ENCODE measurements at places on chromosomes 1 and 21.
A peak's percentile ranks its signal among the peaks of the same experiment; 100 is the strongest.

GRCh38 chr1:30754684-30755171 lies 2.8 kb downstream of the LAPTM5 start:
- DNase-seq = no peak

DNA sequence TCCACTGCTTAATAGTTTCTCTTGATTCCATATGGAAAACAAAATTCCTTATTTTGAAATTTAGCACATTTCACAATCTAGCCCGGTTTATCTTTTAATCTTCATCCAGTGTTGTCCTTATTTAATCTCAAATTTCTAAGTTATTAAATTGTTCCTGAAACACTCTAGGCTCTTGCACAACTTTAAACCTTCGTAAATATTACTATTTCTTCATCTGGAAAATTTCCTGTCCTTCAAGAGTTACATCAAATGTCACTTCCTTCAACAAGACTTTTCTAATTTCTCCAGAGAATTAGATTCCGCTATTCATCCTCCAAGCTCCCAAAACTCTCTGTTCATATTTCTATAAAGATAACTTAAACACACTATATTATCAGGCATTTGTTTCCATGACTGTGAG lies 6.5 kb downstream of the FMO5 start:
- no peak for DNase-seq

- DNase-seq = no peak
Observed at GRCh38 chr1:40049725-40050124, 9.2 kb downstream of the CAP1 start.

GRCh38 chr1:20538760-20539551 lies 13.4 kb upstream of the FAM43B start:
- no peak for DNase-seq

DNA sequence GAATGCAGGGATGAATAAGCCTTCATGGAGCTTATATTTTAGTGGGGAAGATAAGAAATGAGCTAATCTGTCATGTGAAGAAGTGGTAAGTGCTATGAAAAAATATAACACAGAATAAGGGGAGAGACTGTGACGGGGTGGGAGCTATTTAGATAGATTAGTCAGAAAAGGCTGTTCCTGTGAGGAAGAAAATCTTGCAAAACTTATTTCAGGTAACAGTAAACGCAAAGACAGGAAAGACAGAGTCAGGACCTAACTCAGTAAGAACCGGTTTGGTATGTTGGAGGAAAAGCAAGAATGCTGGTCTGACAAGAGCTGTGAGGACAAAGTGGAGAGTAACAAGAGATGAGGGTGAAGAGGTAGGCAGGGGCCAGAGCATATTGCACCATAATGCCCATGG lies 22.0 kb downstream of the GNAI3 start:
- no peak for DNase-seq

GRCh38 chr1:24107462-24108138 lies 4.3 kb downstream of the MYOM3 start:
- no peak for DNase-seq

- DNase-seq = no peak
Observed at GRCh38 chr21:43810505-43811261, 21.3 kb downstream of the RRP1 start.

DNA sequence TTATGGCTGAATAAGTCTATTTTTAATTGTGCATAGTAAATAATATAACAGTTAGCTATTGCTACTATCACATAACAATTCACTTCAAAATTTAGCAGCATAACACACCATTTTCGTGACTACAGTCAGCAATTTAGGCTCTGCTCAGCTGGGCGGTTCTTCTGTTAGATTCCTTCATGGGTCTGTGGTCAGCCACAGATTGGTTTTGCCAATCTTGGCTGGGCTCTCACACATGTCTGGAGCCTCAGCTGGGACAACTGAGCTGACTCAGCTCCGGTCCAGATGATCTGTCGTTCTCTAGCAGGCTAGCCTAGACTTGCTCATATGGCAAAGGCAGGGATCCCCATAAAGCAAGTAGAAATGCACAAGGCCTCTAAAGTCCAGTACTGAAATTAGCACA lies 15.1 kb upstream of the CDC42BPA start:
- no peak for DNase-seq

DNA sequence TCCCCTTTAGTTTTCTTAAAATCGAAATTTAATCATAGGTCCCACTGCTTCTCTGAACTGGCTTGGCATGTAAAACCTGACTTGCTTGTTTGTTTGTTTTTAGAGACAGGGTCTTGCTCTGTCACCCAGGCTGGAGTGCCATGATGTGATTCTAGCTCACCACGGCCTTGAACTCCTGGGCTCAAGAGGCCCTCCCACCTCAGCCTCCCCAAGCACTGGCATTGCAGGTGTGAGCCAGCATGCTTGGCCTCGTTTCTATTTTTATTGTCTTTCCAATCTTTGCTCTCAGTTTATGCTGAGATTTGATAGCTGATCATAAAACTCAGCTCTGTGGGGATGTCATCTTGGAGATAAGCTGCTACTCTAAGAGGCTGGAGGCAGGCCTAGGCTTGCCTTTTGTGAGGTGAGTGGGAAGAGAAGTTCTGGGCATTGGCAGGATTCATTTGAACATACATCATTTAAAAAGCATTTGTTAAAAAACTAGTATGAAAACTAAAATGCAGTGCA lies 51.5 kb upstream of the GCLM start:
- DNase-seq = no peak

- no peak for DNase-seq
Observed at GRCh38 chr1:5720484-5720883, 271.7 kb downstream of the NPHP4 start.

DNA sequence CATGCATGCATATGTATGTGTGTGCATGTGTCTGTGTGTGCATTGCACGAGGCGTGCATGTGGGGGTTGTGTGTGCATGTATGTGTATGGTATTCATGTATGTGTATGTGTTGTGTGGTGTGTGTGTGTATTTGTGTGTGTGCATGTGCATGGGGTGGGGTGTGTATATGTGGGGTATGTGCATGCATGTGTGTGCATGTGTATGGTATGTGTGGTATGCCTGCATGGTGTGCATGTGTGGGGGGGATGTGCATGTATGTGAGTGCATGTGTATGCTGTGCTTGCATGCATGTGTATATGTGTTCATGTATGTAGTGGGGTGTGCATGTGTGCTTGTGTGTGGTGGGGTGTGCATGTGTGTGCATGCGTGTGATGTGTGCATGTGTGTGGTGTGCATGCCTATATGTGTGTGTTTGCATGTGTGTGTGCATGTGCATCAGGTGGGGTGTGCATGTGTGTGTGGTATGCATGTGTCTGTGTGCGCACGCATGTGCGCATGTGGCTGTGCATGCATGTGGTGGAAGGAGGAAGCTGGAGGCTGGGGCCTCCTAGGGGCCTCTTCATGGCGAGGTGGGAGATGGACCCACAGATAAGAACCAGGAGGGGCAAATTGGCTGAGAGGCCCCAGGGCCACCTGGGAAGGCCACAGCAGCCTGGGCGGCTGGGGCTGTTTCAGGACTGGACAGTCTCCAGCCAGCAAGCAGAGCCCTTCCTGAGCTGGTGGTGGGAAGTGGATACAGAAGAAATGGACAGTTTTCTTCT lies 35.9 kb upstream of the ARF1 start:
- DNase-seq = no peak

GRCh38 chr21:46608672-46609111 lies 3.8 kb upstream of the S100B start:
- DNase-seq = no peak

DNA sequence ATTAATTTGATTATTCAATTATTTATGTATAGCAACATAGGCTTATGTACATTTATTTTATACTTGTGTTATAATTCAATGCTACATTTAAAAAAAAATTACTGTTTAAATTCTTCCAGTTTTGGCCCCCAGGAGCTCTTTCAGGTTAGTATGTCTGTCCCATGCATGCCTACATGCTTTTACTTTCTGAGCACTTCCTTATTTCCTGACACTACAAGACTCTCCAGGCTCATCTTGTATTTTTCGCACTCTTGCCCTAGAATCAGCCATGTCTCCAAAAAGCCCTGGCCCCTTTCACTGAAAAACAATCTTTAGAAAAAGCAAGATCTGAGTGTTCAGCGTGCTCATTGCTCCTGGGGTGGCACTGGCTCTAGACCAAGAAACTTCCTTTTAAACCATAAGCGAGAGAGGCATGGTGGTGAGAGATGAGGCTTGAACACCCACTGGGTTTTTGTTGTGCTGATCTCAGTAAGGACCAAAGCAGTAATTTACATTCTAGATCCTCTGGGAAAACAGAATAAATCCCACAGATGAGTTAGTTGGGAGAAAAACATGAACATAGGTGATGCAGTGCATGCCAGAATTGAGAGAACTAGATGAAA lies 95.0 kb downstream of the SLC30A10 start:
- DNase-seq = no peak

DNA sequence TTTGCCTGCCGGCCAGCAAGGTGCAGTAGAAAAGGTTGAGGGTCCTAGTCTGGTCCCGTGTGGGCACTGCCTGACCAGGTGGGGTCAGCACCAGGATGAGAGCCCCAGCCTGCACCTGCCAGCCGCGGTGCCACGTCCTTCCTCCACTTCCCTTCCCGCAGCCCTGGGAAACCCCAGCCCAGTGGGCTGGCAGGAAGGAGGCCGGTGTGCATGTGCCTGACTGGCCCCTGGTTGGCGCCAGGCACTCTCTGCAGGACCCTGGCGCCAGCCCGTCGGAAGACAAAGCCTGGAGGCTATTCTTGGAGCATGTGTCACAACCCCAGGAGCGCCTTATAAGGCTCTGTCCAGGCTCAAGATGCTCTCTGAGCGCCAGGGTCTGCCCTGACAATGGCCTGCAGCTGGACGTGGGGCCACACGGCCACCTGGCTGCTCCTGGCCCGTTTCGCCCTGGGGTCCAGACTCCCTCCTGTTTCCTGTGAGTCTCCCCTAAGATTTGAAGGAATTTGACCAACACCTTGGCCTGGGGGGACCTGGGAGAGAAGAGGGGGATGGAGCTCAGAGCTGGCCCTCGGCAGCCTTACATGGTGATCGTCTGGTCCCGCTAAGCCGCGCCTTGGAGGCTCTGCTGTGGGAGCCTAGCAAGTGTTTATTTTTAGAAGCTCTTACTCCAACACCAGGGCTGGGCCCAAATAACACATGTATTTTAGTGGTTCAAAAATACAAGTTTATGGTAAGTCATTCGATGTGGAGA lies 31.9 kb upstream of the POFUT2 start:
- peak; percentile 59 for DNase-seq

GRCh38 chr1:162691999-162692575 lies 59.8 kb downstream of the DDR2 start:
- DNase-seq = no peak

DNA sequence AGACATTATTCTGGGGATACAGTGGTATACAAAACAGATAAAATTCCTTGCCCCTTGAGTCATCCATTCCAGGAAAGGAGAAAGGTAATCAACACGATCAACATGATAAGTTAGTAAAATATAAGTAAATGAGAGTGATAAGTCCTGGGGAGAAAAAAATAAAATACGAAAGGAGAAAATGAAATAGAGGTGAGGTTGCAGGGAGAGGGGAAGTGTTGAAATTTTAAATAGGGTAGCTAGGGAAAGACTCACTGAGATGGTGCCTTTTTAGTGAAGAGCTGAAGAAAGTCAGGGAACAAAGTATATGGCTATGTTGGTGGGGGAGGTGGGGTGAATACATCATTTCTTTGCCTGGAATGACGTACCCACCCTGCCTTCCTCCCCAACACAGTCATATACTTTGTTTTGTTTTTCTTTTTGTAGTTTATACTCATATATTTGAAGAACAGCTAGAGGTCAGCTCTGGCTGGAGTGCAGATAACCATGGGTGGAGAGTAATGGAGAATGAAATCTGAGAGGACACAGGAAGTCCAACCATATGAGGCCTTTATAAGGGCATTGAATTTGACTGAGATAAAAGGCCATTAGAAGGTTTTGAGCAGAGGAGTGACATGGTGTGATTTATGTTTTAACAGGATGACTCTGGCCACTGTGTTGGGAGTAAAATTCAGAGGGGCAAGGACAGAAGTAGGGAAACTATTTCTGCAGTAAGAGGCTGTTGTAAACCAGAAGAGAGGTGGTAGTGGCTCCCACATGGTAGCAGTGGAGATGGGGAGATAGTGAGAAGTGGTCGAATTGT lies 54.8 kb downstream of the OSBPL9 start:
- no peak for DNase-seq

- no peak for DNase-seq
Observed at GRCh38 chr1:37068897-37069296, 34.6 kb upstream of the GRIK3 start.

- no peak for DNase-seq
Observed at GRCh38 chr1:200896531-200897196, 2.0 kb downstream of the INAVA start.

GRCh38 chr1:248288391-248288790 lies 10.6 kb upstream of the OR2T33 start:
- DNase-seq = no peak

GRCh38 chr1:41365772-41366454 lies 4.7 kb downstream of the FOXO6 start:
- DNase-seq = no peak

DNA sequence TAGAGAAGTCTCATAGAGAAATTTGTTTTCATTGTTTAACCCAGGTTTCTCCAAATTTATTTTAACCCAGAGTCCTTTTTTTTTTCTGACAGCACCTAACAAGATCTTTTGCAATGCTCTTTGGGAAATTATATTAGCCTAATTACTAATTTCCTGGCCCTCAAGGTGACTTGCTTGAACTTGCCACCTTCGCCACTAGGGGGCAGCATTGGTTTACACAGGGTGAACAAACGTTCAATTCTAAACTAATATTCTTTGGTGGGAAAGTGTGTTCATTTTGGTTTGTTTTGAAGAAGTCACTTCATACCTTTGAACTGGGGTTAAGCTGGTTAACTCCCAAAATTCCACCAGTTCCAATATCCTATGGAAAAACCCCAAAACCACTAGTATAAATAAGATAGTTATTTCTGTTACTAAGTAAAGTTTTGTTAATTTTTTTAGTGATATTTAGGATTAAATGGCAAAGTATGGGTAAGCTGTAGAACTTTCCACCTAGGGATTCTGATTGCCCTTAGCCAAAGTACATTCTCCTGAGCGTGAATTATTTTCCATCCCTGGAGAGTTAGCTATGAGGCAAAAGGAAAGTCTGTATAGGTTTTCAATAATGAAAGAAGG lies 13.0 kb downstream of the CCDC190 start:
- DNase-seq = peak; percentile 36

DNA sequence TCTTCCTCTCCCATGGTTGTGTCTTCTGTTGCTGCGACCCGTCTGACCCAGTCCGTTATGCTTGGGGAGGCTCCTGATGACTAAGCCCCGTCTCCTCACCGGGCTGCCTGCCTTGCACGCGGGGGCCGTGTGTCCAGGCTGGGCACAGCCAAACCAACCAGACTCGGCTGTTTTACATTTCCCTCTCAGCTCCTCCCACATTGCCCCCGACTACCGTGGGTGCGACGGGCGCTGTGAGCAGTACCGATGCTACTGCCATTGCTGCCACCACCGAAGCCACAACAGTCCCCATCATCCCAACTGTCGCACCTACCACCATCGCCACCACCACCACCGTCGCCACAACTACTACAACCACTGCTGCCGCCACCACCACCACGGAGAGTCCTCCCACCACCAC lies 46.0 kb upstream of the CNTN2 start:
- DNase-seq = no peak

GRCh38 chr1:214808845-214809460 lies 206.0 kb downstream of the CENPF start:
- no peak for DNase-seq

- no peak for DNase-seq
Observed at GRCh38 chr1:148263906-148264255, 111.8 kb upstream of the NBPF11 start.
